Tongue (tissue), 3 donors: ENCODE measurements at places on chromosomes 6 and 20.

GRCh38 chr6:28501259-28501658 lies 14.3 kb downstream of the GPX6 start:
- no peak for DNase-seq

DNA sequence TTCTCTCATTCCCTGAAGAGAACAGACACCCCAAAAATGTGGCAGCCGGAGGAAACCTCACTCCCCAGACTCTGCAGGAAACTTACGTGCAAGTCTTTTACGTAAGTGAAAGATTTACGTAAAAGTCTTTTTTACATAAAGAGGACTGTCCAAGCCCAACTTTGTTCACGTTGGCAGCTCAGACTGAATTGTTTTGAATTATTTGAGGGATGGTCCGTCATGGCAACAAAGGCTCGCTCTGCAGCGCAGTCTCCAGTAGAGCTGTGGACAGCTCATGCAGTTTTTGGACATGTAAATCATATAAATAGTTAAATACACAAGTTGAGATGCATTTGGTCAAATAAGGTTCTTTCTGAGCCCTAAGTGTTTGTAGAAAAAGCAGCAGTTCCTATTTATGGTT lies 394.8 kb downstream of the QKI start:
- DNase-seq = no peak

DNA sequence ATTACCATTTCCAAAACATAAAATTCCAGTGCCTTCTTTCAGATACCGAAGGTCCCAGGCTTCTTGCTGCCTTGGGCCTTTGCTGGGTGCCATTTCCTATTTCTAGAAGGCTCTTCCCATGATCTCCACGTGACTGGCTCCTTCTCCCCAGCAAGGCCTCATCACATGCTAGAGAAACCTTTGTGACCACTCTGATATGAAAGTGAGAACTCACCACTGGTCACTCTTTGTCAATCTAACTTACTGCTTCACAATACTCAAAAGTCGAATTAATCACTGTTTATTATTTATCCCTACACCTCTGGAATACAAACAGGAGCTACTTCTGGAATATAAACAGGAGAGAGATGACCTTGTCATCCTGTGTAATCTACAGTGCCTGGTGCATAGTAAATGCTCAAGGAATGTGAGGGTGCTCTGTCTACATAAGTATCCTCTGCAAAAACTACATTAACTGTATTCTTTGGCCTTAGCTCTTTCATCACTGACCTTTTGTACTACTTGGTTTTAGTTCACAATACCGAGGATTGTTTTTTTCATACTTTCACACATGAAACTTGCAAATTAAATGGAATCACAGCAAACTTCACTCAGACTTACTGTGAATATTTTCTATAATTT lies 1.6 kb downstream of the STX7 start:
- no peak for DNase-seq

DNA sequence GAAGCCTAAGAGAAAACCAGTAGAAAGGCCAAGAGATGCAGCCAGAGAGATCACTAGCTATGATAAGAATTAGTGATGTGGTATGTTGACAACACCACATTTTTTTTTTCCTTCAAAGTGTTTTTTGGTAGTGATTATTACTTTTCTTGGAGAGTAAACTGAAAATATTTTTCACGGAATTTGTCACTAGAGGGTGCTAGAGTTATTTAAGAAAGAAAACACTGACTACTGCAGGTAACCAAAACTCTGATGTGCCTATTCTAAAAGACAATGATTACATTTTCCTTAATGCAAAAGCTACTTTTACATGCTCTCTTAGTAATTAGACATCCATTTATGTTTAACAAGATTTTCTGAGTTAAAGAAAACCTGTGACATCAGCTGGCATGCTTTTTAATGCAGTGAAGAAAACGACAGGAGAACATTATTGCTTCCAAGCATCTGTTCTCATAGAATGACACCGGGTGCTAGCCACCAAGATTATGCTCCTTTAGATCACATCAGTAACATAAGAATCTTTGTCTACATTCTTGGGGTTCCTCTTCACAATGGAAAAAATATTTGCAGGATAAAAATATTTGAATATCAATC lies 28.8 kb downstream of the RWDD2A start:
- peak; percentile 72 for DNase-seq

DNA sequence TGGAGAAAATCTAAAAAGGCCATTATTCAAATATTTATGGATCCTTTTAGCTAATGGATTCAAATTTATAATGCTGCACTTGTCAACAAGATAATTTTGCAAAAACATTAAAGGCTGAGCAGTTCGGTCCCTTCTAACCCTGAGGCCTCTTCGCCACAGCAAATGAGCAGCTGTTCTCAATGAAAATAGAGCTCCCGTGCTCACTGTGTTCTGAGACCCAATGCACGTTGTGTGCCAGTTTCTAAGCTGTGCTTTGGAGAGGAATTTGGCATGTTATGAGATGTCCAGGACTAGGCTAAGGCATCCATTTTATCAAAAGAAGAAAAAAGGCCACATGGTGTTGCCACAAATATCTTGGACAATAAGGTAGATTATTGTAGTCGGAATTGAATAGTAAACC lies 220.1 kb upstream of the TSHZ2 start:
- peak; percentile 81 for DNase-seq

DNA sequence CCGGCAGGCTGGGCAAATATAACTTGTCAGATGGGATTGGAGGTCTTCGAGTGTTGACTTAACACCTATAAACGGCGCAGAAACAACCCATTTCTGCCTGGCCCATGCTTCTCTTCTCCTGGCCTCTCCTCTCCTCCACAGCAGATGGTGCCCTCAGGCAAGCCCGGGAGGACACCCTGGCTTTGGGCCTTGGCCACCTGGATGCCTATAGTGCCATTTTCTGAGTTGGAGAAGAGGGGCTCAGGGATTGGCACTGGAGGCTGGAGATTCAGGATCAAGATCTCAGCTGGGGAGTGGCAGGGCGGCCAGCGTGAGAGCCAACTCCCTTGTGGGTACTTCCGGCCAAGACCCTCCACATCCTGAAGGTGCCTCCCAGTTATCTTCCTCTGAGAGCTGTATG lies 211.9 kb upstream of the PMEPA1 start:
- no peak for DNase-seq

- no peak for DNase-seq
Measured at GRCh38 chr6:15811107-15811506, 148.3 kb upstream of the DTNBP1 start.

DNA sequence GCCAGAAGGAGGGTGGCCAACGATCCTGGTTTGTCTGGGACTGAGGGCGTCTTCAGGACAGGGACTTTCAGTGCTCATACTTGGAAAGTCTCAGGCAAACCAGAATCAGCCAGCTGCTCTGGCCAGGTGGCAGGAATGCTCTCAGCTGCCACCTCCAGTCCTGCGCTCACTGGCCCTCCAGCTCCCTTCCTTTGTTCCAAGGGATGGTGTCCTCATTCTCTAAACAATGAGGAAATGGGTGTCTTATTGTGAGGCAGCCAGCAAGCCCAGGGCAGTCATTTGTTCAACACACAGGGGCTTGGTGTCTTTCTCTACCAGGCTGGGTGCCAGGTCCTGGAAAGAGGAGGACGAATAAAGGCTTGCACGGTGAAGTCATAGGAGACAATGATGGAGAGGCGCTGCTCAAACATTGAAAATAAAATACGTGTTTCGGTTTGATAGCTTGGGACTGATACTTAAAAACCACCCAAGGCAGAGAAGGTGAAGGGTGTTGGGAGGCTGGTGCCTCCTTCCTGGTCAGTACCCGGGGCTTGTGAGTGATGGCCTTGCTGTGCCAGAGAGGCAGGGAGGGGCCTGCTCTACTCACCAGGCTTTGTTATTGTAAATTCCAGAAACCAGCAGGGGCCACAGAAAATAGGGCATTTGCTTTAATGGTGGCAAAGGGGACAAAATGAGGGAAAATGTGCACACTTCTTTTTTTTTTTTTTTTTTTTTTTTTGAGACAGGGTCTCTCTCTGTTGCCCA lies 11.3 kb upstream of the TMEM181 start:
- DNase-seq = no peak

DNA sequence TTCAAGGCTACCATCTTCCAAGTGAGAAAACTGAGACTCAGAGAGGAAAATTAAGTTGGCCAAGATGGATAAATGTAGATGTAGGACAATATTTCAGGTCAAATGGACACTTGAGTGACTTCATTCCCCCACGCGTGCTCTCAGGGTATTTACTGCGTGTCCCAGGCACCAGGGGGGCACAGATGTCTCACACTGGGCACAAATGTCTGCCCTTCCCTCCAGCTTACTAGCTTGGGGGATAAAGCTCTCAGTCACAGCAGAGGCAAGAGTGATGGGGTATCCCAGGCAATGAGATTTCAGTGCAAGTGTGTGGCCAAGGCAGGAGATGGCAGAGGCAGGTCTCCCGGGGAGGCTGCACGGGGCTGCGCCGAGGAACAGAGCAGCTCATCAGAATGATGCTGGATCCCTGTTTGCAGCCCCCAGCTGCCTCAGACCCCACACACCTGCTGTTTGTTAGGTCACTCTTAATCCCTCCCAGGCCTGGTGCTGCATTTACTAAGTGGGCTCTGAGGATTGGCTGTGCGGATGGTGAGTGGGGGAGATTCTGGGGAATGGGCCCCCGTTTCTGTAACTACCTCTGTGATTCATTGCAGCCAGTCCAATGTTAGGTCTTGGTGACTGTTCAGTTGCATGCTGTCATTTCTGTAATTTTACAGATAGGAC lies 44.1 kb downstream of the PTK7 start:
- DNase-seq = peak; percentile 37

- DNase-seq = no peak
Measured at GRCh38 chr20:38635721-38636288, 34.2 kb downstream of the ARHGAP40 start.

DNA sequence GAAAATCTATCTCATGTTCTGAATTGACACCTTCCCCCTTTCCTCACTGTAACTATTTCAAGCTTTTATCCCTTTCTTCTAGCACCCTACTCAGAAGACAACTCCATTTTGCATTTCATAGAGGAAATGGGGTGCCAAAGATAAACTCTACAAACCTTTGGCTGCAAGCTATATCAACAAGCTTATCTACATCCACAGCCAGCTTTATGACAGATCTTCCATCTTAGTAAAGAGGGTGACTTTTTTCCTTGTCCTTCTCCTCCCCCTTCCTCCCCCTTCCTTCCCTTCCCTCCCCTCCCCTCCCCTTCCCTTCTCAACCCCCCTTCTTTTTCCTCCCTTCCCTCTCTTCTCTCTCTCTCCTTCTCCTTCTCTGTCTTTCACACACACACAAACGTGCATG lies 58.0 kb upstream of the OLIG3 start:
- DNase-seq = no peak

DNA sequence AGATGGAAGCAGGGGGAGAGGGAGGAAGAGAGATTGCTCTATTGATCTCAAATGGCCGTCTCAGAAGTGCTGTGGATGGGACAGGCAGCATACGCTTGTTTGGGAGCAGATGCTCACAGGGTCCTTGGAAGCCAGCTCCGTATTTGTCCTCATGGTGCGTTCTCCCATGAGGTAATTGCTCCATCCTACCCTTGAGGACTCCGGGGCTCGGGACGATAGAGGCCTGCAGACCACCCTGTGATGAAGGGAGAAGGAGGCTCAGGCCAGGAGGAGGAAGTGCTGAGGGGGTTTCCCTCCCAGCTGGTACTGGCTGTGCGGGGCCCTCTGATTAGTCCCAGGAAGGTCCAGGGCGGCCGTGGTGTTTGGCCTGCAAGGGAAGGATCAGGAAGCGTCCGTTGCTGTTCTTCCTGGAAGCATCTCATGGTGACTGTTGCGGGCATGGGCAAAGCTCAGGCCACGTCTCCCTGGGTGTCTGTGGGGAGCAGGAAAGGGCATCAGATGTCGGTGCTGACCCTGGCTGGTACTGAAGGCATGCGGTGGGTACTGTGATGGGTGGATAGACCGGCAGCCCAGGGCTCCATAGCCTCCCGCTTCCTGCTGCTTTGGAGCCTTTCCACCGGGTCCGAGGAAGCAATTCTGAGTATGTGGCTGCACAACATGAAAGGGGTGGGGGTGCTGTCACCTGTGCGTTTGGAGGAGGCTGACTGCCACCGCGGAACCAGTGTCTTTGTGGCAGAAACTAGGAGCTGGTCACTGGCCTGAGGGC lies 158.3 kb downstream of the SYCP2 start:
- no peak for DNase-seq

GRCh38 chr6:31396422-31397152 lies 6.8 kb upstream of the MICA start:
- peak; percentile 86 for DNase-seq

- DNase-seq = no peak
Measured at GRCh38 chr6:110495949-110496348, 19.5 kb upstream of the SLC22A16 start.

DNA sequence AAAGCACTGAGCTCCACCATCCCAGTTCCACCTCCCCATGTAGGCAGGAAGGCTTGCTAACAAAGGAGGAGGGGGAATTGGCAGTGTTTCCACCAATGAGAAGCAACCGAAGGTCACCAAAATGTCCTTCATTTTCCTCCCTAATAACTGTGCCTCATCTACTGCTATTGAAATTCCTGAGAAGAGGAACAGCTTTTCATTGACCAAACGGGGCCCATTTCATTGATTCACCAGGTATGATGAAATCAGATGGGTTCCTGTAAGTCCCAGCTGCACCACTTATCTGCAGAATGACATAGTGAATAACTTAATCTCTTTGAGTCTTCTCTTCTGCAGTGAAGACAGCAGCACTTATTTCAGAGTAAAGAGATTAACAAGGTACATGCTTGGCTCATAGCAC lies 17.3 kb downstream of the TREM1 start:
- DNase-seq = no peak

GRCh38 chr20:5887386-5887785 lies 62.9 kb downstream of the TRMT6 start:
- no peak for DNase-seq

GRCh38 chr6:164014346-164015087 lies 600.0 kb downstream of the QKI start:
- DNase-seq = peak; percentile 94

DNA sequence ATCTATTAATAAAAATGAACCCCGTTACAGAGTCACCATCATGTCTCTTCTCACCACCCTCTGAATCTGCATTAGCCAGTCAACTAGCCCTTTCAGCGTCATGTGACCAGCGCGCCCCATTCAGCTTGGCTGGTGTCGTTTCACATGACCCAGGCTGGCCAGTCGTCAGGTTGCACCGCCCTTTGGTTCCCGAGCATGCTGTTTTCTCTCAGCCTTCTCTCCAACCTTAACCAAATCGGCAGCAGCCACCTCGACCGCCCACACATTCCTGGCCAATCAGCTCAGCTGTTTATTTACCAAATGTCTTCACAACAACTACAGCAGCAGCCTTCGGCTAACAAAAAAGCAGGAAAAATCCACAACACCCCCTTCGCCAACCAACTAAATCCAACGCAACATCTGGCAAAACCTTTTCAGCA lies 5.6 kb downstream of the SRSF3 start:
- no peak for DNase-seq

DNA sequence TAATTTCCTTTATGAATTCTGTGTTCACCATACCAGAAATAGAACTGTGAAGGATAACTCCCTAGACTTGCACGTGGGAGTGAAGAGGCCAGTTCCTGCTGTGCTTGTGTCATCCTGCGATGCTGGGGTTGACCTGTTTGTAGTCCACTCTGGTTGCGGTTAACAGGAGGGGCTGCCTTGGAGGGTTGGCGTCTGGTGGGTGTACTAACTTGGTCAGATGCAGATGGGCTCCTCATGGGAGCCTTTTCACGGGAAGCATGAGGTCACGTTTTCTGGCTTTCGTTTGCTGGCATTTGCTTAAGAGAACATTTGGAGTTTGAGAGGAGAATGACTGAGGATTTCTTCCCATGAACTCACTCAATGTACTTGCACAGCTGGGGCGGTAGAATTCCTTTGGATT lies 41.2 kb downstream of the IGF2R start:
- peak; percentile 93 for DNase-seq

GRCh38 chr6:157491571-157492232 lies 110.7 kb downstream of the ZDHHC14 start:
- no peak for DNase-seq

- peak; percentile 27 for DNase-seq
Measured at GRCh38 chr20:17733767-17734304, 34.1 kb downstream of the BANF2 start.
